Renal cortex interstitium (tissue), 15 donors: ENCODE measurements at places on chromosomes 16 and 17. TPM values are rescaled to one million over a fixed set of nuclear protein-coding genes. Genes with fewer than 3 reads are reported as not detected.

Gene GPS1
- polyA plus RNA-seq: 132 TPM

Gene CSH2
- 0.33 TPM for polyA plus RNA-seq

Gene CARD14
- polyA plus RNA-seq: 2.3 TPM

DNA sequence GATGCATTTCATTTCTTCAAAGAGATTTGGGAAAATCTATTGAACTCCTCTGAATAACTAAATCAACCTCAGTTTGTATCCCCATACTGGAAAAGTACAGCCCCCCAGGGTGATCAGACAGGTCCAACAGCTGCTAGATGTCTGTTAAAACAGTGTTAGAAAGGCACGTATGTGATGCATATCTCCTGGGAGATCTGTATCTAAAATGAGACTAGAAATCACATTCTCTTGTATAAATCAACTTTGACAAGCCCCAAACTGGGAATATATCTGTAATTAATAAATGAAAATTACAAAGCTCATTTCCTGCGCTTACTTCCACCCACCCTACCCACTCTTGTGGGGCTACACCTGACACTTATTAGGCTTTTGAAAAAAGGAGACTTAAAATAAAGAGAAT, 3.8 kb upstream of the KIF2B start:
- DNase-seq: no peak

GRCh38 chr16:62863139-62863538, 826.9 kb upstream of the CDH8 start:
- no peak for DNase-seq

DNA sequence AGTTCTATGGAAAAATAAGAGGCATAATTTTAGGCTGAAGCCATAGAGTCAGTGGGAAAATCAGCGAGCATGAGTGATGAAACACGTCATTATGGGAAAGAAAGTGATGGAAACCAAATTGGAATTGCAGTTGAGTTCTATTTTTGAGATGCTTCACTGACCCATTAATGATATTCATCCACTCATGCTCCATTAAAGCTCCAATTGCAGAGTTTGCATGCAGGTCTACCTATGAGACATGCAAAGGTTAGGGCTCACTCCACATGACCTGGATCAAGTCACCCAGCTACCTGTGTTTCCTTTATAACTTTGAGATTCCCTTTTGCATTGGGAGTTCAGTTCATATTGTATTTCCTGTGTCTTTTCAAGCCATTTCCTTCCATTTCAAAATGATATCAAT, 8.0 kb upstream of the KRTAP2-4 start:
- DNase-seq: no peak

DNA sequence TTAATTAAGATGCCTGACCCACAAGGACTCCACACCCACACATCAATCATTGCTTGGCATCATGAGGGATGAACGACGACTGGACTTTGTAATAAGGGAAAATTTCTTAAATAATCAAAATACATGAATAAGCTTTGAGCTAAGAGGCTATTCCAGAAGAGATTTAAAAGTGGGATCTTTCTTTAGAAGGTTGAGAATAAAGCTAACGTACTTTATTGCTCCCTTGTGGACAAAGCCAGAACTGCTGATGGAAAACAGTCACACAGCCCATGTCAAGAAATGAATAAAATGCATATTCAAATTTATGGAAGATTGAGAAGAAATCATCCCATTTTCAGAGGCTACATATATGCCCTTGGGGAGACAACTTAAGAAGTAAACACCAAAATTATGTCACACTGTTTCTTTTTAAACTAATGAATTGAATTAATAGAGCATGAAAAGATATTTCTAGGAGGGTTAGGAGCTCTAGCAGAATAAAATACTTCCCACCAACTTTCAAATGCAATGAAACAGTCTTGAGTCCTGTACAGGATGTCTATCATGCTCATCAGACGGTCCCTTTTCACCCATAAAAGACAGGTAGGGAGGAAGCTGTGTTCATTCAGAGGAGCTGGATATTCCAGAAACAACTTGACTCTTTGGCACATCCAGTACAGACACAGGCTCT, 60.2 kb upstream of the PHOSPHO1 start:
- DNase-seq: peak; percentile 13

DNA sequence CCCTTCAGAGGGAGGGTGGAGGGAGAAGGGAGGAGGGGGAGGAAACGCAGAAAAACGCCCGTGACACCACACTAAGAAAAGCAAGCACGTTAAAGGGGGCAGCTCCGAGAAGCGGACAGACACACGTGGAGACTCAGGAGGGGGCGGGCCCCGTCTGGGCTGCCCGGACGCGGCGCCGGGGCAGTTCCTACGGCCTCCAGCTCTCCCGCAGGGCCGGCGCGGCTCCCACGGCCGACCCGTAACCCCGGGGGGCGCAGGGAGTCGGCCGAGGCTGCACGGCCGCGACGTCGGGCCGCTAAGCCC, 362 bp downstream of the KLHDC4 start:
- no peak for DNase-seq
